ENCODE measurements at places on chromosomes 4 and X.

DNA sequence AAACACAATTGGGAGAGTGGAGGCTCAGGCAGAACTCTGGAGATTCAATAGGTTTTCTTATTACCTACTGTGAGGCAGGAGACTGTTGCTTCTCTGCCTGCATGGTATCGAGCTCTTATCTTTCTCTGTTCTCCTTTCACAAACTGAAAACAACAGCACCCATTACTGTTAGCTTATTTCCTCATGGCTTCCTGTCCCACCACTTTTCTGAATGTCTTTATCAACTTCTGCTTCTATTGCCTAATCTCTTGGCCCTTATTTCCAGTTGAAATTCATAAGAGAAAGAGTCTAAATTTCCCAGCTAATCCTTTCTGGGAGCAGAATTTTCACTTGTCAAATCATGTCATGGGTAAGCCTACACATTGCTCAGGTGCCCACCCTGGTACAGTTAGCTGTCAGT lies 46.8 kb upstream of the NDST3 start:
- no peak for DNase-seq

DNA sequence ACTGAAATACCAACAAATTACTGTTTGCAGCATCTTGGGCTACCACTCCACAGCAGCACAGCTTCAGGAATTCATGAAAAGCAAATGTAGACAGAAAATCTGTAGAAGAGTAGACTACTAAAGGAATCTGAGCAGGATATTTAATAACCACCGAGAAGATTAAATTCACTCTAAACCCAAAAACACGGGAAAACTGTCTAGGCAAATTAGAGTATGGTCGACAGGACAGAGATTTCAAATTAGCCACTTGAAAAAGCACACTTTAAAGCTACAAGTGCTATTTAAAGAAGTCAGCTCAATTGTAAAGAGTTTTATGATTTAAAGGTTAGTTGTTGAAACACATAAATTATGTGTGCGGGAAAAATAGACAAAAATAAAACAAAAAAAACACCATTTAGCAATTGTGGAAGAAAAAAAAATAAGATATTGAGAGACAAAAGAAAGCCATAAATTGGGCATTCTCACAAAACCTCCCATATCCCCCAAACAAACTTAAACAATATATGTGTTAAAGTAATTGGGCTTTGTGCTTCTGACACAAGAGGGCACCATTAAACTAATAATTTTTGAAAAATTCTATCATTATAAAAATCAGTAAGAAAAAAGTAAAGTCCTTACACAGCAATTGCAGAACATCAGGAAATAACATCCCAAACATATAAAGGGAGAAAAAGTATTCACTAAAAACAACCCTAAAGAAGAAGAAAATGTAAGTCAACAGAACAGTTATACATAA lies 880.8 kb downstream of the TECRL start:
- DNase-seq = no peak

DNA sequence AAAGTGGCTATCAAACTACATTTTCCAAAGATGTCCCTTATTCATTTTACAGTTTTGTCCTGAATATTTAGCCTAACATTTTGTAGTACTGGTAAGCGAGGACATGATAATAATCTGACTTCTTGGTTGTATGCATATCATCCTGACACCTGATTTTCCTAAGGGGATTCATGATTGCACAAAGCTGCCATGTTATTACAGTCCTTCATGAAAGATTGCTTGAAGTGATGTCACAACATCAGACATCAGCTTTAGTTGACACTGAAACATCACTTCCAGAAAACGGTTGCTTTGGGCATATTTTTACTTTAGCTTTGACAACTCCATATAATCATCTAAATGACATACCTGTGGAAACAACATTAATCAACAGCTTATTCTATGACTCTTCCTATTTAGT lies 188.7 kb upstream of the PABPC4L start:
- no peak for DNase-seq

DNA sequence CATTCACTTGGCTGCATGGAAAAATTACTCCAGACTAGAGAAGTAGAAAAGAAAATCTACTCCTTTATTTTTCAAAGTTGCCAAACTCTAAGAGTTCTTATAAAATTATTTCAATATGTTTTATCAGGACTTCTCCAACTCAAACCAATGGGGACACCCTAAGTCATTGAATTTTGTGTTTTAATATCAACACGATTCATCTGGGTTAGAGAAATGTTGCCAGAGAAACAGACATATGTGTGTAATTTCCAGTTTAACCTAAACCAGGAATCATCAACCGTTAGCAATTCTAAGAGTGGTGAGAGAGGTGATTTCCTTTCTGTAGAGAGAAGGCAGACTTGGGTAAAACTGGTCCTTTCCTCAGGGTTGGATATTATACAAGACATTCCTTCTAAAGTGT lies 291.8 kb downstream of the LDB2 start:
- no peak for DNase-seq

GRCh38 chr4:95549246-95550114 lies 707 bp upstream of the UNC5C start:
- no peak for DNase-seq

DNA sequence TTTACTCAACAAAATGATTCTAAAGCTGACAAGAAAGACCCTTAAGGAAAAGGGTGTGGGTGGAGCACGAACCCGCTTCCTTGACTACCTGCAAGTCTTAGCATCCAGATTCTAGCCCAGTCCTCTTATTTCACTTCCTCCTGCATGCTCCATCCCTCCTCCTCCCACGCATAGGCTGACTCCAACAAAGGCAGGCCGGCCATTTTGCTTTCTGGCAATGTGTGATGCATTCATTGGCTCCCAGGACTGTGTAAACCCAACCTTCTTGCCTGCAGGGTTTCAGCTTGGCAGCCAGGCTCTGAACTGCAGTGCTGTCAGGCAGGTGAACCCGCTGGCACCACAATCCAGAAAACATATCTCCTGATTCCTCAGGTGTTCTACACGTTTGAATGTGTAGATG lies 39.3 kb downstream of the RTL9 start:
- DNase-seq = no peak

GRCh38 chr4:170682558-170683294 lies 593.0 kb upstream of the AADAT start:
- DNase-seq = no peak

DNA sequence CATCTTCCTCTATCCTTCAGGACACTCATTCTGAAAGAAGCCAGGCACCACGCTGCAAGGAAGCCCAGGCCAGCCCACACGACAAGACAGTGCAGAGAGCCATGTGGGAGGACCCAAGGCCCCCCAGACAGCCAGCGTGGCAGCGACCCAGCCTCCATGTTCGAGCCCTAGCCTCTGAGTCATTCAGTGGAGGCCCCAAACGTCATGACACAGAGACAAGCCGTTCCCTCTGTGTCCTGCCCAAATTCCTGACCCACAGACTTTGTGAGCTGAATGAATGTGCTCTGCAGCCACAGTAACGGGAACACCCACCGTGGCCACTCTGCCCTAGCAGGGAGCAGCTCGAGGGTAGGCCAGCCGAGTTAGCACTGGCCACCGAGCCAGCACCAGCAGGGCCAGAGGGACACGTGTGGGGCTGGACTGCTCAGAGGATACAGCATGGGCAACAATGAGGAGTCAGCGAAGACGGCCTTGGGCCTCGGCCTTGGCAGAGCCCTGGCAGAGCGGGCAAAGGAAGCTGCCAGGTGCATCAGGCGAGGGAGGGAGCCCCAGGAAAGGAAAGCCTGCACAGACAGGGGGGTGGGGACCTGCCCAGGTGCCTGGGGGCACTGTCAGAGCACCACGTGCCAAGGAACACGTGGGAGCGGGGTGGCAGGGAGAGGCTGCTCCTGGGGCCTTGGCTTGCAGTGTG lies 8.6 kb downstream of the BLOC1S4 start:
- no peak for DNase-seq
